ENCODE measurements at places on chromosomes 7 and 10.

GRCh38 chr10:124076148-124076733 lies 17.2 kb downstream of the CHST15 start:
- DNase-seq: no peak

DNA sequence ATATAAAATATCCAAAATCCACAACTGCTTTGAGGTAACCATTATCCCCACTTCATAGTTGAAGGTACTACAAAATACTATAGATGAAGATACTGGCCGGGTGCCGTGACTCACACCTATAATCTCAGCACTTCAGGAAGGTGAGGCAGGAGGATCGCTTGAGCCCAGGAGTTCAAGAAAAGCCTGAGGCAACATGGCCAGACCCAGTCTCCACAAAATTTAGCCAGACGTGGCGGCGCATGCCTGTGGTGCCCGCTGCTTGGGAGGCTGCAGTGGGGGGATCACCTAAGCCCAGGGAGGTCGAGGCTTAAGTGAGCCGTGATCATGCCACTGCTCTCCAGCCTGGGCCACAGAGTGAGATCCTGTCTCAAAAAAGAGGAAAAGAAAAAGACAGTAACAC lies 21.7 kb downstream of the TMEM254 start:
- no peak for DNase-seq

DNA sequence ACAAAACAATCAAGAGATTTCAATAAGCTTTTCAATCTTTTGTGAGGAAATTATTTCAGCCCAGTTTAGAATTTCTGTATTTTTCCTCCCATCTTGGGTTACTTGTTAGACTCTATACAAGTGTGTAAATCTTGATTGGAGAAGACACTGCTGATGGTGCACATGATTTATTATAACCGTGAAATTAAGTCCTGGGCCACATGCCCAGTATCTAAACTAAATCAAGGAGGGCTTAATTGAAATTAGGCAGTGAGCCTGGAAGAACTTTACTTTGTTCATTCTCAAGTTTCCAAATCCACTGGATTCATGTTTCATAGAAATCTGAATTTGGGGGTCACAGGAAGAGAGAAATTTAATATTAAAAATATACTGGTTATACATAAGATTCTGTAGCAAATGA lies 44.5 kb downstream of the CSTF2T start:
- no peak for DNase-seq

- no peak for DNase-seq
Observed at GRCh38 chr10:70811881-70812280, 3.9 kb upstream of the SGPL1 start.

GRCh38 chr10:33320288-33320687 lies 14.2 kb downstream of the NRP1 start:
- DNase-seq: no peak

- no peak for DNase-seq
Observed at GRCh38 chr7:7607010-7607409, 33.5 kb upstream of the UMAD1 start.

- DNase-seq: no peak
Observed at GRCh38 chr10:25641595-25641994, 292.4 kb upstream of the MYO3A start.

DNA sequence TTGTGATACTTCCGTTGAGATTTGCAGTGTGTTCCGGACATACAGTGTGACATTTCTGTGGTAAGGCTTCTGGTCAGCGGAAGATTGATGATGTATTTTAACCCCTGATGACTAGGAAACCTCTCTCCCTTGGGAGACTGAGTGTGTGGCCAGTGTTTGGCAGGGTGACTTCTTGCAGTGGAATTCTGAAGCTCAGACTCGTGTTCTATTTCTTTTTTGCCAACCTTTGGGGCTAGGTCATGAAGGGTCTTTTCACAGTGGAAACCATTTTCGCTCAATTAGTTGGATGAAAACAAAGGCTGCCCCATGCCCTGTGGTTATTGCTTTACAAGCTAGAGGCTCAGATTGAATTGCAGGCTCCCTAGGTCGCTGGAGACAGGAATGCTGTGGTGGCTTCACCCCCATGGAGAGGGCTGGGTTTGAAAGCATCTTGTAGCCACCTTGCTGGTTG lies 288.9 kb downstream of the BBS9 start:
- DNase-seq: no peak

DNA sequence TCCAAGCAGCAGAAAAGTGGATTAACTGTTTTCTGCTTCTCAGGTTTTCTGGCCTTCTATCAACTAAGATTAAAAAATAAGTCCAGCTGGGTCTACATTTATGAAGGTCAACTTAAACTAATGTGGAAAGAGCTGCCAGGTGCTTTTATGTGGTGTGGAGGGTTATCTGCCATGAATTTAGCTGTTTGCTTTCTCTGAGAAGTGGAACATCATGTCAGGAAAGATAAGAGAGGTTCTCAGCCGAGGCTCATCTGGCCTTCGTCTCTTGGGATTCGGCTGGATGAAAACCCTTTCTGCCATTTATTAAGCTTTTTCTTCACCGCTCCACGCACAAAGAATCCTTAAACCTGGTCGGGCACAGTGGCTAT lies 5.5 kb downstream of the PTPRN2 start:
- DNase-seq: no peak

GRCh38 chr7:917255-918117 lies 37.0 kb downstream of the ADAP1 start:
- no peak for DNase-seq

DNA sequence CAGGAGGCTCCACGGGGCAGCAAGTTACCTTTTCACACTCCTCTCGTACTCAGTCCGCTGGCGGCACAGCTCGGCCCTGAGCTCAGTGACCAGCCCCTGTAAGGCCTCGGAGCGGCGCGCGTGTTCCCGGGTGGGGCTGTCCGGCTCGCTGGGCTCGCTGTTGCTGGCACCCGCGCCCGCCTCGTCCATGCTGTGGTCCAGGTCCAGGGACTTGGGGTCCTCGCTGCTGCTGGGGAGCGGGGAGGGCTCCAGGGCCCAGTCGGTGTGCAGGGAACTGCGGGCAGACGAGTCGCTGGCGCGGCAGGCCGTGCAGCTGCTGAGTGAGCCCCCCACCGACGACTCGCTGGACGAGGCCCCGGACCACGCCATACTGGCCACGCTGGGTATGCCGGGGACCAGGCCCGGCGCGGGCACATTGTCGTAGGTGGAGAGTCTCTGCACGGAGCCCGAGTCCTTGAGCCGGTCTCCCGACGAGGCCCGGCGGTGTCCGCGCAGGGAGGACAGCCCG lies 143.8 kb downstream of the MAPK8 start:
- no peak for DNase-seq

GRCh38 chr7:95264363-95264891 lies 59.9 kb downstream of the PON1 start:
- no peak for DNase-seq

DNA sequence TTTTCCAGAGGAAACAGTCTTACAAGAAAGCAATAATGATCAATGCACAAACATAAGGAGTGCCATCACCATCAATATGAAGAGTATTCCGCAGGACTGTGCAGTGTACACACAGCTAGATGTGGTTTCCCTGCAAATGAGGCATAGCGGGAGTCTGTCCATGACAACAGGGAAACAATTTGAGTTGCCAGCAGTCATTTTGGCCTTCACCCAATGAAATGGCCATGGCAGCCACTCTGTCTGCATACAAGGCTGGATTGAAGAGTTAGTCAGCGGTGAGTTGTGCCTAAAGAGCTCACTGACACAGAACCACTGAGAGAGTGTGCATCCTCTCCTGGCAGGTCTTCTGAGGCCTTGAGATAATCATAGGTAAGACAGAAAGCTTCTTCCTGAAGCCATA lies 303.3 kb downstream of the IPMK start:
- DNase-seq: no peak

GRCh38 chr10:65891073-65891981 lies 1034.5 kb upstream of the LRRTM3 start:
- no peak for DNase-seq

DNA sequence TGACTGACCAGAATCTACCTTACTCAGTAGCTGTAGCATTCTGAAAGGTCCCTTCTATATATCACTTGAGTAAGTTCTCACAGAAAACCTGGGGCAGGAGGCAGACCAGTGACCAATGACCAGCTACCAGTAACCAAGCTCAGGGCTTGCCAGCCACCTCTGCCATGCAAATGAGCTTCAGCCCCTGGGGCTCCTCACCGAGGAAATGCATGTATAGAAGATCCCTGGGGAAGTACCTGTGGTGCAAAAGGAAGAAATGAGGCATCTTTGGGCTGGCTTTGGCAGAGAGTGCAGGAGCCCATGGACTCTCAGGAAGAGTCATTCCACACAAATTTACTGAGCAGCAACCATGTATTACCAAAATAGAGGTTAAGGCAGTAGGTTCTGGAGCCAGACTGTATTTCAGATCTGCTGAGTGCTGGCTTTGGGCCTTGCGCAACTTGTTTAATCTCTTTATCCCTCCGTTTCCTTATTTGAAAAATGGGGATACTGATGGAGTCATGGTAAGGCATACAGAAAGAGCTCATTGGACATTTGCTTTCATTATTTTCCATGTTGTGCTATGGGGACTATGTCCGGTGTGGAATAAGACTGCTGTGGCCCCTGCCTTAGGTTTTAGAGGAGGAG lies 41.1 kb upstream of the FAM204A start:
- no peak for DNase-seq

DNA sequence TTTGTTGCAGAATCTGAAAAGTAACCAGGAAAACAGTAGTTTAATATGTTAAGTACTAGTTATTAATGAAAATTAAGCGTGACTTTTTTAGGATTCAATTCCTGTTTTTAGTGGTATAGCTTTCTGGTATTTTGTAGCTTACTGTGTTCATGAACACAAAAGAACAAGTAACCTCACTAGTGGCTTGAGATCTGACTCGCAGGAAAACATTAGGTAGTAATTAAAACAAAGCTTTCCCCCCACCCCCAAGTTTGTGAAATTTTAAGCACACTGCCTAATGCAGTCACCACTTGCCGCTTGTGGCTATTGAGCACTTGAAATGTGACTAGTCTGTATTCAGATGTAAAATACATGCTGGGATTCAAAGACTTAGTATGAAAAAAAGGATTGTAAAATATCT lies 102.5 kb upstream of the RPA3 start:
- no peak for DNase-seq

- peak; percentile 88 for DNase-seq
Observed at GRCh38 chr10:27252267-27253000, 11.8 kb upstream of the ACBD5 start.

DNA sequence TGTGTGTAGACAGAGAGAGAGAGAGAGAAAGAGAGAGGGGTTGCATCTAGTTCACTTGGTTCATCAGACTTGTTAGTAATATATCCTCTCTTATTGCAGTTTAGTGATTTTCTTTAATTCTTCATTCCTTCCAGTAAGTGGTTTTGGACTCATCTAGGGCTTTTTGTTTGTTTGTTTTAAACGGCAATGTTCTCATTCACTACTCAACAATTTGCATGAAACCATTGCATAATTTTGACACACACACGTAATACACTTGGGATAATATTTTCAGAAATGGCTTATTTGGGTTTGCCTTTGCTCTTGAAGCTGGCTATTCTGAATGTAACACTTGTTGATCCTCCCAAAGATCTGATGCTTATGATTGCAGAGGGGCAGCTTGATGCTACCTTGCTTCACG lies 16.4 kb upstream of the ZNF32 start:
- no peak for DNase-seq

GRCh38 chr10:96249264-96249663 lies 22.1 kb downstream of the BLNK start:
- DNase-seq: no peak

- DNase-seq: no peak
Observed at GRCh38 chr7:128679920-128680319, 7.8 kb downstream of the GARIN1A start.

DNA sequence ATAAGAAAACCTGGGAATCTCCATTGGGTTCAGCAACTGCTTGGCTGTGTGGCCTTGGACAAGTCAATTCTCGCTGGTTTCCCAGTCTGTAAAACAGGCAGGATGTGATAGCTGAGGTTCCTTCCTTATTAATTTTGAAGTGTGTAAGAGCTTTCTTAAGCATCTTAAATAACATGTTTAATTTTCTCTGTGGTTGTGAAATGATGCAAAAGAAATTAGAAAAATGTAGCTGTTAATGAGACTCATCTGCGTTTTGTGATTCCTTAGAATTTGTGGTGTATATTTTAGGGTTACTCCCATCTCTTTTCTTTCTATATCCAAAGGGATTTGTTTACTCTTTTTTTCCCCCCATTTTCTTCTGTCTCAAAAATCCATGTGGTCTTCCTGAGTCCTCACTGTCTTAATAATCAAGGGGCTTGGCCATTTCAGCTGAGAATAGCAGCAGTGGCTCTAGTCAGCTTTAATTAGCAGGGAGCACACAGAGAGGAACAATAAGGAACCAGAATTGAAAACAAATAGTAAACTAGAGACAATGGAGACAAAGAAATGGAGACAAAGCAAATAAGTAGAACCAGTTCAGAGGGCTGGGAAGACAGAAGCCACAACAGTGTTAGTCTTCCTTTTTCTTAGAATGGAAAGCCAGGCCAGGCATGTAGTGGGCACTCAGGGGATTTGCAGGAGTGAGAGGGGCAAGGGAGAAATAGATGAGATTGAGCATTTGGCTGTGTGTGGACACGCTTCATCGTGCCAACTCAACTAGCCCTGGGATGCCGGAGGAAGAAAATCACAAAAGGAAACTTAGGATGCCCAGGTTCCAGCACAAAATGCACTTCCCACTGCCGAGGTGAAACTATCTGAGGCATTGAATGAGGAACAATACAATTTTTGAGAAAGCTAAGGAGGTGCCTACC lies 93.9 kb downstream of the CHN2 start:
- no peak for DNase-seq

- no peak for DNase-seq
Observed at GRCh38 chr10:60185421-60185820, 204.3 kb downstream of the ANK3 start.

DNA sequence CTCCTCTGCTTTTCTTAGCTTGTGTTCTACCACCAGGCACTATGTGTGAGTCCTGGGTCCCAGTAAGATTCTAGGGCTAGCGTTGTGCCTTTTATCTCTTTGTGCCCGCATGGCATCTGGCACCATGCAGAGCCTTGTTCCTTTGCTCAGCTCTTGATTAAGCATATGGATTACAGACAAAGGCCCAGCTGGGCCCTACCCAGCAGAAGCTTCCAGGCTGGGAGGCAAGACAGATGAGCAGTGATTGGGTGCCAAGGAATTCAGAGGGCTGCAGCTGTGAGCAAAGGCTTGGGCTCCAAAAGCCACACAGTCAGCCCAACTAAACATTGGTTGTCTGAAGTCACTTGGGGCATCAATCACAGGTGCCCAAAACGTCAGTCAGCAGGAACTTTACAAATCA lies 2.0 kb downstream of the ACSM6 start:
- DNase-seq: no peak
